ENCODE measurements at places on chromosomes 1 and 21. TPM values are rescaled to one million over a fixed set of nuclear protein-coding genes. Genes with fewer than 3 reads are reported as not detected.

Gene LIPI
- total RNA-seq = not detected

Gene HSPB7
- total RNA-seq = 0.56 TPM

Gene CFAP141
- total RNA-seq = not detected

DNA sequence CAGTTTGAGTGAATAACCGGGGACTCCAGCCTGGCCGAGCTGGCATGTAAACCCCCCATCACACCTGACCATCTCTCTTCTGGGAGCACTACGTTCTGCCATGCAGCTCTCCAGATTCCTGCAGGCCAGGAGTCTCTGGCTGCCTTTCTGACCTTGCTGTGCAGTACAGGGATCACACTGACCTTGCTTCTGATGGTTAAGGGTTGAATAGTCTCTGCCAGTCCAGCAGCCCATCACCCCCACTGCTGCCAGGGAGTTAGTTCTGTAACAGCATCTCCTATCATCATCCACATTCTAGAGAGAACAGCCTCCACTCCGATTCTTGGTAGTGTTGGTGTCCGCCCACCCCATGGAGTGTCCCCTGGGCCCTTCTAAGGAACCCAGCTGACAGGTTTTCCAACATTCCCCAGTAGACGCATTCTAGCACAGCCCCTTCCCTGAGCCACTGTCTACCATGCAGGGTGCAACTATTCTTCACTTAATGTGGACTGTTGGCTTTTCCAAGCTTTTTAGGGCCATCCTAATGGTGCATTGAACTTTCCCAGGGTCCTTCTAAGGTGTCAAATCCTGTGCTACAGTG is 109.8 kb downstream of the RIPK4 start:
- DNase-seq = no peak

DNA sequence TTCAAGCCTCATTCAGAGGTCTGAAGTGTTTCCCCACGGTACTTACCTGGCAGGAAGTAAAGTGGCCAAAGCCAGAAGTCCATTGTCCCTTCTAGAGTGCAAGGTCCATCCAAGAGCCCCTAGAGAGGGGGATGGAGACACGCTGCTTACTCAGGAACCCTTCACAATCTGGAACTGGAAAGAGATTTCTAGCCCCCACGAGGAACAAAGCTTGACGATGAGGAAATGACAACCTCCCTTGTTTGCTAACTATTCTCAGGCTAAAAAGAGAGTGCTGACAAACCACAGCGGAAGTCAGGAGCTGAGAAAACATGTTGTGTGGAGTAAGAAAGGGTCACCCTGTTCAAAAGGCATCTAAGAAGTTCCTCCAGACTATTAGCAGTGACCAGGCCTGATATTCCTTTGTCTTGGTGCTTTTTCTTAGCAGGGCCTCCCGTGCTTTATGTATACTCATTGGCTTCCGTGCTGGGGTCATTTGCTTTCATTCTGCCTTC is at the start of gene FCMR:
Gene FCMR, minus strand, starts transcription at position 170 of the 494 bp plus-strand sequence. Its CDS starts 87 bp downstream, at position 83.
- no peak for DNase-seq
